ENCODE measurements at places on chromosomes 1 and 21.

GRCh38 chr21:45030682-45031570 is 43.5 kb upstream of the ADARB1 start:
- no peak for DNase-seq

GRCh38 chr1:35725596-35725995 is 6.9 kb upstream of the C1orf216 start:
- no peak for DNase-seq

DNA sequence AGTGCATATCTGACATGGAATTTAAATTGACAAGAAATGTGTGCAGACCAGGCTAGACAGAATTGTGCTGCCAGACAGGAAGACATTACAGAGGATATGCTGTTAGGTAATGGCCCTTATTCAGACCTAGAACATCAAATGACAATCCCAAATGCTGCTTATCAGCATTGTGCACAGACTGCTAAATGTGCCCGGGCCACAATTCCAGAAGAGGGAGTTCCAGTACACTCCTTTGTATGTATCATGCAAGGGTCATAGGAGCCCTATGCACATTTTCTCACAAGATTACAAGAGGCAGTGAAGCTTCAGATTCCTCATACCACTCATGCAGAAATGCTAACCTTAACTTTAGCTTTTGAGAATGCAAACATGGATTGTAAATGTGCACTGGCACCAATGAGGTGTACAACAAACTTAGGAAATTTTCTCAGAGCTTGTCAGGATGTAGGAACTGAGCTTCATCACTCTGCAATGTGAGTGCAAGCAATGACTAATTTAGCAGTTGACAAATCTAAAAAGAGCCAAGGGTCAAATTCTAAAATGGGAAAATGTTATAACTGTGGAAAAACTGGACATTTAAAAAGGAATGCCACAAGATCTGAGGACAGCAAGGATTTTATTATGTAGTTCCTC is 273.5 kb downstream of the COL11A1 start:
- no peak for DNase-seq

DNA sequence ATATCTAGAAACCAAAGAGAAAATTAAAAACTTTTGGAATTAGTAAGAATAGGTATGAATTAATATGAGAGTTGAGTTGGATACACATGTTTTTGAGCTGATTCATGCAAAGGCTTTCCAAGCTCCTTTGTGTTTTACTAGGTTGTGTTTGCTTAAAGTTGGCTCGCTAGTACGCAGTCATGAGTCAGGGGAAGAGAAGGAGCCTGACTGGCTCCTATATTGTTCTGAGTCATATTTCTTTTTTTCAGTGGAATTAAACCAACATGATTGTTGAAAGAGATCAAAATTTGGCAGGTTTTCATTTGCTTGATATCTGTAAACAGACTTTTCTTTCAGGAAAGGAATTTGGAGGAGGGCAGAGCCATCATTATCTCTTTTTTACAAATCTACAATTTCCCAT is 66.7 kb downstream of the MAGI3 start:
- DNase-seq, result no peak

DNA sequence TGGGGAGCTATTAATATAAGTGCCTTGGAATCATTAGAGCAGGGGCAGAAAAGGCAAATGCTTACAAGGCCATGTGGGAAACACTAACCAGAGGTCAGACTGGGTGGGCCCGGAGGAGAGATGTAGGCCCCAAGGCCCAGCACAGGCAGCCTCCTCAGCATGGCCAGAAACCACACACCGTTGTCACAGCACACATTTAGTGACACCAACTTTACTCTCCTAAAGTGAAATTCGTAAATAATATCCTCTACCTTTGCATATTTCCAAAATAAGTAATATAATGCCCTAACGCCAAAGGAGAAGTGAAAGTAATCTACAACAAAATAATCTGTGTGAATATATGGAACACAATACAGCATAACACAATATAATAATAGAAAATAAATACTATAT is 62.6 kb downstream of the KIF21B start:
- no peak for DNase-seq

DNA sequence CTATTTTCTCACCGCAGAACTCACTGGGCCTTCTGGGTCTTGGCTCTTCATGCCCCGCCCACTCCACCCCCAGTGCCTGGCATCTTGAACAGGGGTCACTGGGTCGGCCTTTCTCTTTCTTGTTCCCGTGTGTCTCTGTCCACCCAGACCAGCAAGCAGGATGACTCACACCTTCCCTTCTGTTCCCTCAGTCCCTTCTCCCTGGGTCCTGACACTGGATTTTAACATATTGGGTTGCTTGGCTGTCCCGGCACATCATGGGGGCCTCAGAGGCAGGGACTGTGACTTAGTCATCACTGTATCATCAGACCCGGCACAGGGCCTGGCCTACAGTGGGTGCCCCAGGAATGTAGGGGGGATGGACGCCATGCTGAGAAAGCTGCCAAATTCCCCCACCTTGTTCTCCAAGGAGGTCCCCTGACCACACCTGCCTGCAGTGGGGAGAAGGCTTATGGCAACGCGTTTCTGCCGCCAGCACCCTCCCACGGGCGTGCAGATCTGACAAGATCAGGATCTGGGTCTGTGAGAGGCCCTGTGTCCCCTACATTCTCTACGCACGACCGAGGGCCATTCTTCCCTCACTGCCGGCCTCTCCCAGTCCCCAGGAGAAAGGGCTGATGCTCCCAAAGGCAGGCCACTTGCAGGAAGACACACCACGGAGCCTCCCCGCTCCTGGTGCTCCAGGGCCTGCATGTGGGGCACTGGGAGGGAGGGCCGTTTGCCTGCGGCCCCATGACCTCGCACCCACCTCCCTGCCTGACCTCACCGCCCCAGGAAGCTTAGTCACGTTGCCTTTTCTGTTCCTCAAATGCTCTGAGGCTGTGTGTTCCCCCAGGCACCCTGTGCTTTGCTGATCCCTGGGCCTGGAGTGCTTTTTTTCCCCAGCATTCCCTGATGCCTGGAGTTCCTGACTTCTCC is 157.2 kb upstream of the TMEM51 start:
- DNase-seq, result no peak

GRCh38 chr1:157773493-157774350 is 3.2 kb downstream of the FCRL2 start:
- no peak for DNase-seq

DNA sequence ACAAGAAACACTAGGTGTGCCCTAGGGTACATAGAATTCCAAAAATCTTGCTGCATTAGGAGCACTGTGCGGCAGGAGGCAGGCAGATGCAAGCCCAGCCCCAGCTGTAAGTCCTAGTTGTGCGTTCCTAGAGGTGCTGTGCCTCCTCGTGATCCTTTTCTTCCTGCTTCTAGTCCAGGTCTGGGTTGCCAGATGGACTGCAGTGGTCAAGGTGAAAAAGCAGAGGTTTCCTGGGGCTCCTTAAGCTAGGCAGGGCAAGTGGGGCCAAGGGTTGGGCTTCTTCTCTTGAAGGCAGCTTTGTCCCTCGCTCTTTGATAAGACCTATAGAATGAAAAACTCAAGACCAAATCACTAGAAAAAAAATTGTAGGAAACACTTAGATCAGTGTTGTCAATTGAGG is 21.6 kb upstream of the SLC45A3 start:
- no peak for DNase-seq

DNA sequence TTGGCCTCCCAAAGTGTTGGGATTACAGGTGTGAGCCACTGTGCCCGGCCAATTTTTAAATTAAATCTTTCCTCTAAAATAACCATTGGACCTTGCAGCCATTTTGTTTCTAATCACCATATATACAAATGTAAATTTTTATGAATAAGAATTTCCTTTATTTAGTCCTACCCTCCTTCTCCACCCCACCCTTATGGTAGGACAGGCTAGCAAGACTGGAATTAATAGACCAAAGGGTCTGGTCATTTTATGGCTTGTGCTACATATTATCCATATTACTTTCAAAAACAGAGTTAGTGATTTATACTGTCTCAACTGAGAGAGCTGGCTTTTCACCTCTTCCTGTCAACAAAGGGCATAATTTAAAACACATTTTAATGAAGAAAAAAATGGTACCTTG is 26.5 kb downstream of the L1TD1 start:
- no peak for DNase-seq

DNA sequence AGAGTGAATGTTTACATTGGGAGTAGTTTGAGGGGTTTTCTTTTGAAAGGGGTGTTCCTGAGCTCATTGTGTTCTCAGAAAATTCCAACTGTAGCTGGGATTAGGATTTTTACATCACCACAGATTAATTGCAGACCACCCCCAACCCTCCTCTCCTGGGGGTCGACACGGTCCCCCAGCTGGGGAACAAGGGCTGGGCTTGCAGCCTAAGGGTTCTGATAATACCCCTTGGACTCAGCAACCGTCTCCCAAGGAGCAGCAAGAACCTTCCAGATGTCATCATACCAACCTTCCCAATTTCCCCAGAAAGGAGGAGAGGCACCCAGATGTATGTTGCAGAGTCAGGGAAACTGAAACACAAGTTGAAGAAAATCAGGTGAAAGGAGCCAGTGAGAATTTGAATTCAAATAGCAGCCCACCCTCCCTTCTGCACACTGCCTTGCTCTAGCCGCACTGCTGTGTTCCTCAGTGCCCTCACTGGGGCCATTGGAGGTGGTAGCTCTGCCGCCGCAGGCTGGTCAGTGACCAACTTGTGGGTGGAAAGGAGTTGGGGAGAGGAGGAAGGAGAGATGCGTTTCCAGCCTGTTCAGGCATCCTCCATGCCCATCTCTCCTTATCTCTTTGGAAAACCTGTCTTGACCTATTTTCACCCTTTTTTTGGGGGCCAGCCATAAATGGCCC is 14.7 kb upstream of the IGFN1 start:
- no peak for DNase-seq

DNA sequence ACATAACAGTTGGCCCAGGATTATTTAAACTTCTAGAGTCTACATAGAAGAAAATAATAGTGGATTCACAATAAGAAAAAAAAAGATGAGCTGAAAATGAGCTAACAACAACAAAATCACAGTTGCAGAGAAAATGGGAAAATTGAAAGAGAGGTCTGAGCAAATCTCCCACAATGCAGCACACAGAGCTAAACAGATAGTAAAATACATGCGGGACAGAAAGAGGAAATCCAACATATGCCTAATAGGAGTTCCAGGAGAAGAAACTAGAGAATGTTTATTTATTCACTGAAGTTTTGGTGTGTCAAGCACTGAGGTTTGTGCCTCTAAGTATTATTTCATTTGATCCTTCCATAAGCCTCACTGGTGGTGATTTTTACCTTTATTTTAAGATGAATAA is 45.5 kb upstream of the CACHD1 start:
- DNase-seq, result no peak

DNA sequence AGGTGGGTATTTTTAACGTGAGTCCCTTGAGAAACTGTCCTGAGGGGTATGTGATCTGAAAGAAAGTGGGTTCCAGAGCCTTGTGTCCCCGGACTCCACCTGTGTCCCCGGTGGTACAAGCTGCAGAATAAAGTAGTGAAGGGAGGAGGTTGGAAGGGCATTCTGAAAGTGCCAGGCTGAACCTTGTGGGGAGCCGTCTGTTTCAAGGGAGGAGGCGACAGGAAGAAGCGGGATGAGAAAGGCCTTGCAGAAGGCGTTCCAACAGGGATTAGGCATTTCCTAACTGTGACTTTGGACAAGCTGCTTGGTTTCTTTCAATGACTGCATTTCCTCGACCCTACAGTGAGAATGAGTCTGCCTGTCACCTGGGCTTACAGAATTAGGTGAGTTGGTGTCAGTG is 5.8 kb downstream of the FOXD3 start:
- no peak for DNase-seq

- DNase-seq, result peak; percentile 24
Observed at GRCh38 chr1:235865565-235866204, 1.0 kb downstream of the LYST start.

GRCh38 chr21:42799516-42799915 is 79.8 kb downstream of the WDR4 start:
- DNase-seq, result no peak

GRCh38 chr1:222582099-222582774 is 7.5 kb downstream of the TAF1A start:
- no peak for DNase-seq

DNA sequence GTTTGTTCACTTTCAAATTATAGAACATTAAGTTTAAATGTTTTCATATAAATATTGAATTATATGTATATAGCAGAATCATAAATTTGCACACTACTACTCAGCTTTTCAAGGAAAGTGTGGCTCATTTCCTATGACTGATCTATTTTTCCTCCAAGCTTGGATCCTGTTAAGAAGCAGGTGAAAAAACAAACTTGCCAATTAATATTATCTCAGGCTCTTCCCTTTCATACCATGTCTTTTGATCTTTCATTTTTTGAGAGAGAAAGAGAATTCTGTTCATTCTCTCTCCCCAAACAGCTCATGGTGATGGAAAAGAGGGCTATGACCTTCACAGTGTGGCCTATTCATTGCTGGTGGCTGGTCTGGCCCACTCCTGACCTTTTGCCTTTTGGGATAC is 43.7 kb downstream of the SEC16B start:
- no peak for DNase-seq

- DNase-seq, result no peak
Observed at GRCh38 chr1:34776911-34777310, 4.1 kb upstream of the GJB3 start.

- no peak for DNase-seq
Observed at GRCh38 chr1:206766251-206766856, 4.2 kb upstream of the IL19 start.

GRCh38 chr1:19623523-19623922 is 20.6 kb upstream of the NBL1 start:
- DNase-seq, result no peak

DNA sequence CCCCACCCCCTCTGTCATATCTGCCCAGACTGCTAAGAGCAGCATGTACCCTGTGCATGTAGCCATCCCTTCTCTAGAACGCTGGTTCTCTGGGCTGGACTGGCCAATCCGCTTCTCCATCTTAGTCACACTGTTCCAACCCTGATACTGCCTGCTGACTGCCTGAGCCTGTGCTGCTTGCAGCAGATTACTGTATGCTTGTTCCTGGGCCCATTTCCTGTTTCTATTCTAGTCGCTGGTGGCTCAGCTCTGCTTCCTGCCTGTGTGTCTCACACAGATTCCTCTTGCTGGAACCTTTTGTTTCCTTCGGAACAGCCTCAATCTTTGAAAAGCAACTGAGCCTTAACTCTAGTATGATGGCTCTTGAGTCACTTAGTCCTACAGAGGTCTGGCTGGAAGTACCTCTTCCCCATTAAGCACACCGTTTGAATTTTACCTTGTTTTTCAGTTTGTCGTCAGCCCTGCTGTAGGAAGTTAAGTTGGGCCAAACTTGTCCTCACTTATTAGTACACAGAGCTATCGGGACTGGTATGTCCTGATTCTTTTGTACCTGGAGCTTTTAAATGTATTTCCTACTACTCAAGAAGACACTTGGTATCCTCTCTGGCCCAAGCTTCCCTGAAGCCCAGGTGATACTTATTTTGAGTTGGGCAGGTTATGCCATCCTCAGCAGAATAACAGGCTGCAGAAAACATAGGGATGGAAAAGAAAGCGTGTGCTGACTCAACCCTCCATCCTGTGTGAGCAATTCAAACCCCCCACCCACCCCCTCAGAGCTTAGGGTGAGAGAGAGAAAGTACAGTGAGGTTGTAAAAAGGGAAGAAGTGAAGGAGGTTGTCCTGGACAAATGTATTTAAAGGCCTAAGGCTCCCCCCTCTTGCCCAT is 43.4 kb upstream of the PIGV start:
- DNase-seq, result no peak

GRCh38 chr1:3004285-3005205 is 16.7 kb upstream of the ACTRT2 start:
- DNase-seq, result no peak

Measured in NCI-H2107 (cell line).